ENCODE measurements at places on chromosomes 4 and X. TPM values are rescaled to one million over a fixed set of nuclear protein-coding genes. Genes with fewer than 3 reads are reported as not detected.

The STPG2 gene
- total RNA-seq = not detected

GRCh38 chrX:15298780-15299179 is 16.7 kb downstream of the ASB11 start:
- no peak for DNase-seq

The ASB12 gene
- not detected for total RNA-seq

DNA sequence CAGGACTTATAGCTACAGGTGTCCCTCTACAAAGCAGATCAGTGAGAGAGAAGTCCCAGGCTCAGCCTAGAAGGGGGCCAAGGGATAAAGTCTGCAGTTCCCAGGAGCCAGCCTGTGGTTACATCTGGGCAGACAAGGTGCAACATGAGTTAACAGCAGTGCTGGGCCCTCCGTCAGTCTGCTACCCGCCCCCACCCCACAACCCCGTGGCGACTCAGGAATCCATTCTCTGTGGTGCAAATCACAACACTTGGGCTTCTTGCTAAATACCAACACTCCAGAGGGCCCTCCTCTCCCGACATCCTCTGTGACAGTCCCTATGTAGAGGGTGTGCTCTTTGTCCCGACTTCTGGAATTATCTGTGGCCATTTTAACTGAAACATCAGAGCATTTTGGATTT is 13.8 kb downstream of the GPM6B start:
- DNase-seq = no peak

The LCORL gene
- total RNA-seq = 11.0 TPM

DNA sequence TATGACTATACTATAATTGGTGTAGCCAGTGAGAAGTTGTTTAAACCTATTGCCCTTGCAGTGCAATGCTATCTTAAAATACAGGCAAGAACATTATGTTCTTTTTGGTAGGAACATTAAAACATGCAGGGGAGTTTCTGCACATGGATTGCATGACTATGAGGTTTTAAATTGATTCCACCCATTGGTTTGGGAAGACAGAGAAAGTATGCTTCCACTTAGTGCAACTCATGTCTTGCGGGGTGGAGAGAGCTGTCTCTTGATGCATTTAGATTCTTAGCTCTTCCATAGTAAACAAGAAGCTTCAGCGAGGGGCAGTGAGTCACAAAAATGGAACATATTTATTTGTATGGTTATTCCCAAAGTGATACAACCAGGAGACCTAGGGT is 39.5 kb upstream of the RASL11B start:
- no peak for DNase-seq

DNA sequence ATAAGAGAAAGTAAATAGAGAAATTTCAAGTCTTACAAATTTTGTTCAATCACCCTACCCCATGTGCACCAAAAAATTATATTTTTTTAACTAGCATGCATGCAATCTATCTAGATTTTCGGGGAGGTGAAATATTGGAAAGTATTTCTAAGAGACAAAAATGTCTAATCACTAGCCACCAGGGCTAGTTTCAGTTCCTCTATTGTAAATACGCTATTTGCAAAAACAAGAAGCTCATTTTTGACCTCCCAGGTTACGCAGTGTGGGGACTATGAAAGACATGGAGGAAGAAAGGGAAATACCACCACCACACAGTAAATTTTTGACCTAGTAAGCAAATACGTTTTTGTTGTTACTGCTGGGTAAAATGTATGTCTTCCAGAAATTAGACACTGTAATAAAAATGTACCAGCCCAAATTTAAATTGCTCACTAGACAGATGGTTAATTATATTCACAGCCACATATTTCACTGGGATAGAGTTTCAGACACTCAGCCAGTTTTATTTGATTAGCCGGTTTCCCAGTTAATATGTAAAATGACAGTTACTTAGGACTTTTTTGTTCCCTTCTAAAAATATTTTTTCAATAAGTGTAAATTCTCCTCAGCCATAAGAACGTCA is 2.2 kb downstream of the NEXMIF start:
- DNase-seq = no peak

The FBXO8 gene
- 29.7 TPM for total RNA-seq

The UGT2B15 gene
- total RNA-seq = not detected

Measured in dermis microvascular lymphatic vessel endothelial cell (primary cell).